ENCODE measurements at places on chromosomes 16 and 17.

- DNase-seq: no peak
These were observed 674 bp downstream of the ZNF688 start for GRCh38 chr16:30570636-30571444.

- no peak for DNase-seq
These were observed 201.3 kb downstream of the KATNIP start for GRCh38 chr16:27751233-27751632.

DNA sequence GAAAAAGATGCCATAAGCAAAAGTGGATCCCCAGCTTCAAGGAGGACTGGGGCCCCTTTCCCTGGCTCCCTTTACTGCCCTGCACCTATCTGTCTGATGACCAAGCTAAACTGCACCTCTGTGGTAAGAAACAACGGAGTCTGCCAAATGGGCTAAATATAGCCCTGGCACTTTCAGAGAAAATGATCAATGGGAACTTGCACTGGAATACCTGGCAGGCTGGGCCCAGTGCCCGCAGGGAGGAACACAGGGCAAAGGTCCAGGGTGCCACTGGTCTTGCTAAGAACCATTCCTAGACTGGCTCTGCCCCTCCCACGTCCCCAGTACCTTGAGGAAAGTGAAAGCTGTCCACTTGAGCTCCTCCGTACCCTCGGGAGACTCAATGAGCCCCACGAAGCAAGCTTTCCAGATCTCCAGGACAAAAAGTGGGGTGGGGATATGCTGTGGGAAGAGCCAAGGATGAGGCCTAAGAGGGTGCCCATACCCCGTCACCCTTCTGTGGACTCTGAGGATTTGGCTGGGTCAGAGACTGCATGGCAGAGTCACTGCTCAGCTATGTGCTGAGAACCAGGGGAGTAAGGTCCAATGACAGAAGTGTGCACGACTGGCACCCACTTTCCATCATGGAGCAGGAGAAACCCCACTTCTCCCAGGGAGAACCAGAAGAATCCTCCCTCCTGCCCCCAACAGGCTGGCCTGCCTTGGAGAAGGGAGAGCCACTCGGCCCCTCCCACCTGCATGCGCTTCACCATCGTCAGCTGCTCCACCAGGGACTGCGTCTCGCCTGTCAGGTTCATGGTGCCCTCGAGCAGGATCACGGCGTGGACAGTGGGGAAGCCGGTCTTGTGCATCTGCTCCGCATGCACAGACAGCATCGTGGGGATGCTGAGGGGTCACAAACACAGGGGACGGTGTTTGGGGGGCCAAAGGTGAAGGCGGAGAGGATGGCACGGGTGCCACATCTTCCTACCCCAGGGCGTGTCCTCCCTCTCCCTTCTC is 17.4 kb downstream of the CSF3 start:
- DNase-seq: no peak

GRCh38 chr17:34163646-34164045 is 91.4 kb upstream of the CCL2 start:
- no peak for DNase-seq

DNA sequence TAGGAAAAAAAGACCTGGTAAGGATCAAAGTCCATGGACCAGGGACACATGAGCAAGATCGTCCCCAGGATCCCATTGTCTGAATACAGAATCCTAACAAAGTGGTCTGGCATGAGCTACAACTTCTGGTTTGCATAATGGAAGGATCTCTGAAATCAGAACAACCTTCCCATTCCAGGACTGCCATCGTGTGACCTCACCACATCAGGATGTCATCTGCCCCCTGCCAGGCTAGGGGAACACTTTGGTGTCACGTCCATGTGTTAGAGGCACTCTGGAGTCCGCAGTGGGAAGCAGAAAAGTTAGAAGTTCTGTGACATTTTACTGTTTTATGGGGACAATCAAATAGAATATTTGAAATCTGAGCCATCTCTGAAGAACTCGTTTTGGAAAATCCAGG is 160.7 kb downstream of the RGS9 start:
- DNase-seq: no peak

DNA sequence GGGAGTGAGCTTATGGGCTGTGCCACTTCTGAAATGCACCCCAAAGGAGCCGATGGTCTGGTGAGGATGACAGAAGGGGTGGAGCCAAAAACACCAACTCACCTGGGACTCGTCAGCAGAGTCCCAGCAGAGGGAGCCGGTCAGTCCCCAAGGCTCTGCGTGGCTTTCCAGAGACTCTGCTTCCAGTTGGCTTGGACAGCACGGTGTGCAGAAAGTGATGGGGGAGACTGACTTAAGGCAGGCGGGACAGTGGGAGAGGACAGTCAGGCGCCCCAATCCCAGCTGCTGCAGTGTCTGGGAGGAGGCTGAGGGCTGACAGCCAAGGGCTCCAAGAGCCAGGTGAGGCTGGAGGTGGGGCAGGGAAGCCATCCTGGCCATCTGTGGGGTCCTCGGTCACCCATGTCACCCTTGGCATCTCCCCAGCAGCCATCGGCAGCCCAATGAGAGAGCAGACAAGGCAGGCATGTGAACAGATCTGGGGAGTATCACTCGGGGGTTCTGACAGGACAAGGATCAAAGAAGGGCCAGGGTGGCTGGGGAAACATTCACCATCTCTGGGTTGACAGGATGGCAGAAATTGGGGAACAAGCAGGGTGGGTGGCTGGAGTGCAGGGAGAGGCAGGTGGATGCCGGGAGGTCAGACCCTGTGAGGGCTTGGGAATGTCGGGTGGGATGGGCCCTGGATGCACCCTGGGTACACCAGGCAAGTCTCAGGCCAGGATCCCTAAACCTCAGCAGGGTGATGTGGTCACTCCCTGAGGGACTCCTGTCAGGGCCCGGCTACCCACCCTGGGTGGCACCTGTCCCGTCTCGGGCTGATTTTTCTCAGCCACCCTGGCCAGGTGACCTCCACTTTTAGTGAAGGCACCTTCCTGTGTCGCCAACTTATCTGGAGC is 8.9 kb upstream of the KRTAP17-1 start:
- no peak for DNase-seq
